ENCODE measurements at places on chromosomes 12 and 14. TPM values are rescaled to one million over a fixed set of nuclear protein-coding genes. Genes with fewer than 3 reads are reported as not detected.

The FBRSL1 gene
- 93.0 TPM for total RNA-seq

The SLC5A8 gene
- not detected for total RNA-seq

The GALNT6 gene
- 3.1 TPM for total RNA-seq

The SERPINA10 gene
- total RNA-seq: 0.05 TPM

The SIX6 gene
- total RNA-seq: not detected

The GLIPR1L1 gene
- total RNA-seq: not detected

The FRMD6 gene
- 48.0 TPM for total RNA-seq

The UNC79 gene
- 0.01 TPM for total RNA-seq

The IQSEC3 gene
- total RNA-seq: 0.01 TPM

The CCDC197 gene
- not detected for total RNA-seq

The KRT75 gene
- 0.08 TPM for total RNA-seq

The CDKL1 gene
- total RNA-seq: 8.0 TPM

The RIPK3 gene
- not detected for total RNA-seq

The TGFB3 gene
- 0.91 TPM for total RNA-seq
